ENCODE measurements at places on chromosomes 12 and 14.

- DNase-seq: no peak
Observed at GRCh38 chr12:113899561-113900471, 66.3 kb downstream of the RBM19 start.

DNA sequence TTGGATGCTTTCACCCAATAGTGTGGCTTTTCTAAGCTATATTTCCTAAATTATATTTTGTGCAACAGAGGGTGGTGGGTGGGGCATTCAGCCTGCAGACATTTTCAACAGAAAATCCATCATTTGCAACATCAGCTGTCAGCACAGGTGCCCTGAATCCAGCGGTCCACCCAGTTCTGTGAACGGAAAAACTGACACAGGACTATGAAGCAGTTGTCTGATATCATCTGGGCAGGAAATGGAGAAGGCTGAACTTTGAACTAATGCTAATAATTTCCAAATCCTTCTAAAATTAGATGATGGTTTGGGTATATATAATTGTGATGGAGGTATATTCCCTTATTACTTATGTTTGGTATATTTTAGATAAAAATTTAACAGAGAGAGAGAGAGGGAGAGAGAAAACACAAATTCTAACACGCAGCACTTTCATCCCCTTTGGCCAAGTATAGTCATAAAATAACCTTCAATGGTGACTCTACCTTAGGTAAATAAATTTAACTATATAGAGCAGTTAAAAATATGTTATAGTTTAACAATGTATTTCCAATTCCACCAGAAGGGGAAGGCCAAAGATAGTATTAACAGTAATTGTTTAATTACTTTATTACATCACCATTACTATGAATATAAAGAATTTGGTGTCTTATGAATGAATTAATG is 58.3 kb upstream of the PTPRB start:
- no peak for DNase-seq

DNA sequence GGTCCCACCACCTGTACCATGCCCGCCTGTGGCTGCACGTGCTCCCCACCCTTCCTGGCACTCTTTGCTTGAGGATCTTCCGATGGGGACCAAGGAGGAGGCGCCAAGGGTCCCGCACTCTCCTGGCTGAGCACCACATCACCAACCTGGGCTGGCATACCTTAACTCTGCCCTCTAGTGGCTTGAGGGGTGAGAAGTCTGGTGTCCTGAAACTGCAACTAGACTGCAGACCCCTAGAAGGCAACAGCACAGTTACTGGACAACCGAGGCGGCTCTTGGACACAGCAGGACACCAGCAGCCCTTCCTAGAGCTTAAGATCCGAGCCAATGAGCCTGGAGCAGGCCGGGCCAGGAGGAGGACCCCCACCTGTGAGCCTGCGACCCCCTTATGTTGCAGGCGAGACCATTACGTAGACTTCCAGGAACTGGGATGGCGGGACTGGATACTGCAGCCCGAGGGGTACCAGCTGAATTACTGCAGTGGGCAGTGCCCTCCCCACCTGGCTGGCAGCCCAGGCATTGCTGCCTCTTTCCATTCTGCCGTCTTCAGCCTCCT is 1.1 kb downstream of the INHBE start:
- DNase-seq: no peak

DNA sequence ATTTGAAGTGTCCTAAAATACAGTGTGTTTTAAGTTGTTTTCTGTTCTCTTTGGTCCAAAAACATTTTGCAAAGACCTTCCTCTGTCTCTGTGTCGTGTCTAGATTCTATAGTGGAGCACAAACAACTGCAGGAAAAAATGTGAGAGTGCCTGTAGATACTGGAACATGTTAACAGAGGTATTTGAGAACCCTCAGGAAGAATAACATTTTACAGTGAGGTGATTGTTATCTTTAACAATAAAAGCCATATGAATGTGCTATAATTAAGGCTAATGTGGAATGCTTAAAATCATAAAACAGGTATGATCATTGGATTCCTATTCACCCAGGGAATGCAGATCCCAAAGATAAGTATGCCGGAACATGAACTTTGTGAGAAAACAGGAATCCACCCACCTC is 98.0 kb downstream of the SAMD4A start:
- DNase-seq: no peak

GRCh38 chr12:109203480-109203879 is 87.1 kb downstream of the ACACB start:
- no peak for DNase-seq

DNA sequence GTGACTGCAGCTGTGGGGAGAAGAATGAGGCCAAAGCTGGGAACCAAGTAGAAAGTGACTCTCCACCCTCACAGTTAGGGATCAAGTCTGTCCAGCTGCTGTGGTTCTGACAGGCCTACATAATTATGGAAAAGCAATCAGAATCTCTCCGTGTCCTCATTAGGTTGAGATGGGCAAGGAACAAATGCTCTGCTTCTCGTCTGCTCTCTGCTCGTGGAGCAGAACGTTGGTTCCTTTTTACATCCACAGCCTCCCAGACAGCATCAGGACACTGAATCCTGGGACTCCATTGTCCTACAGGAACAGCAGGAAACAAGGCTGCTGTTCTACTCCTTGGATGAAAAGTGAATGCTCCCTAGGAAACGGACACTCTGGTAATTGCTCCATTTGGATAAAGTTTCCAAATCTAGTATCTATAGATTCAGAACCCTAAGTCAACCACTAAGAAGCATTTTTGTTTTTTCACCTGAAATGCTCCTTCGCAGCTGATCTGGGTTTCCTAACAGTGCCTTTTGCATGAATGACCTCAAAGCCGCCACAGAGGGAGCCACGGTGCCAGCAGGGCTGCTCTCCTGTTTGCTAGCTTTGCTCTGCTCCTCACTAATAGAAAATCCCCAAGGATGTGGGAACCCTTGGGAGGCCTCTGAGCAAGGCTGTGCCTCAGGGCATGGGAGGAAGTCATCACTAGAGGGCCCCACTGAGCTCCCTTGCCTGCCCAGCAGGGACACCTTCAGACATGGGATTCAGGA is 102.0 kb downstream of the EGLN3 start:
- DNase-seq: no peak

- no peak for DNase-seq
Observed at GRCh38 chr12:1993341-1993740, 10.9 kb downstream of the DCP1B start.
